Inflammatory macrophage treated with lipopolysaccharide for 4 hours (primary cell): ENCODE measurements at places on chromosomes 7 and 10.

DNA sequence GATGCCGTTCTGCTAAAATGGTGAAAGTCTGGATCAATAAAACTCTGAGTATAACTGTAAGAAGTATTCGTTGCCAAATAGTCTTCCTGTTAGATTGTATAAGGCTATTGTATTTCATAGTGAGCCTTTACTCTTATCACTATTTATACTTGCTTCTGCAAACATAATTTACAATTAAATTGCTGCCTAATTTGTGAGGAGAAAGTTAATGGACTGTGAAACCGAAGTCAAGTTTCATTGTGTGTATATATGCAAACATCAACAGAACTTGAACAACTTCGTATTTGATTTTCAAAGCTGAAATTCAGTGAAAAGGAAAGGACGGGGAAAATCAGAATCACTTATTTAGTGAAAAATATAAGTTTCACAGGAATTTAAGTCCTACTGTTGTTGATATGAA, 135.9 kb upstream of the CCDC6 start:
- no peak for DNase-seq

DNA sequence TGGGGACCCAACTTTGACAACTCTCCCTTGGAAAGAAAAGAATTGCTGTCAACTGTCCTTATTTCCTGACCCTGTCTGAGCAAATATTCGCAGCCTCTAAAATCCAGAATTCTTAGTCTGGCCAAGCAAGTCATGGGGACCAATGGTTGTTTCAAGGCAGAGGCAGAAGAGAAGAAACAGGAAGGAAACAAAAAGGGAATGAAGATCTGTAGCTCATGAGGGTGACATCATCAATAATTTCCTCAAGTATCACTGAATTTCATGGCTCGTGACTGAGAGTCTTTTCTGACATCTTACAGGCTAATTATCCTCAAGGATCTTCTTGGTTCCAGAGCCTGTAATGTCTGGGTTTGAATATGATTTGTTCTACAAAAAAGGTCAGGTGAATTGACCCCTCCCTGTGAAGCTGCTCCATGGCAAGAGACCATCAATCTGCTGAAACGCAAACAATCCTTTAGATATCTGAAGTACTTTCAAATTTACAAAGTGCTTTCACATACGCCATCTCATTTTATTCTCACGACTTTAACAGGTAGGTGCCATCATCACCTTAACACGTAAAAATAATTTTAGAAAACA, 5.8 kb downstream of the CDK6 start:
- peak; percentile 89 for DNase-seq

GRCh38 chr7:5824297-5824610, 42.8 kb upstream of the RNF216 start:
- no peak for DNase-seq

- no peak for DNase-seq
Measured at GRCh38 chr7:137266764-137267163, 76.8 kb downstream of the PTN start.

- no peak for DNase-seq
Measured at GRCh38 chr7:101302641-101303101, 18.9 kb downstream of the IFT22 start.

- DNase-seq: no peak
Measured at GRCh38 chr10:95605163-95605562, 44.0 kb upstream of the SORBS1 start.

- DNase-seq: peak; percentile 69
Measured at GRCh38 chr7:155590215-155591018, 44.1 kb upstream of the CNPY1 start.

- DNase-seq: no peak
Measured at GRCh38 chr10:110834629-110835301, 37.0 kb upstream of the PDCD4 start.

DNA sequence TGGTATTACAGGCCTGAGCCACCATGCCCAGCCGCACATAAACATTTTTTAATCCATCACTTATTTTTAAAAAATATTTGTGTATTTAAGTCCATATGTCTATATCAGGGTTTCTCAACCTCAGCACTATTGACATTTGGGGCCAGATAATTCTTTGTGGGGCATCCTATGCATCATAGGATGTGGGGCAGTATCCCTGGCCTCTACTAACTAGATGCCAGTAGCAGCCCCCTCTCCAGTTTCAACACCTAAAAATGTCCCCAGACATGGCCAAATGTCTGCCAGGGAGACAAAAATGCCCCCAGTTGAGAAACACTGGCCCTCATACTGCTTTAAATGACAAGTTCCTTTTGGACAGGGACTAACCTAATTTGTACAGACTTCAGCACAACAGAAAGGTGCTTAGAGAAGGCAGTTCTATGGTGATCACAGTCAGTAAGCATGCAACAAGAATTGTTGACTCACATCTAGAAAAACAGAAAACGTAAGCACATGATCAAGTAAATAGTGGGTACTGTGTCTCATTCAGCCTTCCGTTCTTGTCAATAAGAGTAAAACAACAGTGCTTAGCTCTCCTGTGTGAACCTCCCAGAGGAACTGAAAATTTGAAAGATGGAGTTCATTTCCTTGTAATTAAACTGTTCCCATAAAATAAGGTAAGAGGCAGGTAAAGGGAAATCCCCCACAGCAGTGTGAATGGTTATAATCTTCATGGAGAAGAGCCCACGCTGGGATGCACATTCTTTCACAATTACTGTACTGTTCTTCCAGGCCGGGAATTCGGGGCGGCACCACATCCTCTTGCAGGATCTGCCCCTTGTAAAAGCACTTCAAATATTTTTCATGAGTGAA, 17.3 kb upstream of the ADRB1 start:
- DNase-seq: peak; percentile 45

DNA sequence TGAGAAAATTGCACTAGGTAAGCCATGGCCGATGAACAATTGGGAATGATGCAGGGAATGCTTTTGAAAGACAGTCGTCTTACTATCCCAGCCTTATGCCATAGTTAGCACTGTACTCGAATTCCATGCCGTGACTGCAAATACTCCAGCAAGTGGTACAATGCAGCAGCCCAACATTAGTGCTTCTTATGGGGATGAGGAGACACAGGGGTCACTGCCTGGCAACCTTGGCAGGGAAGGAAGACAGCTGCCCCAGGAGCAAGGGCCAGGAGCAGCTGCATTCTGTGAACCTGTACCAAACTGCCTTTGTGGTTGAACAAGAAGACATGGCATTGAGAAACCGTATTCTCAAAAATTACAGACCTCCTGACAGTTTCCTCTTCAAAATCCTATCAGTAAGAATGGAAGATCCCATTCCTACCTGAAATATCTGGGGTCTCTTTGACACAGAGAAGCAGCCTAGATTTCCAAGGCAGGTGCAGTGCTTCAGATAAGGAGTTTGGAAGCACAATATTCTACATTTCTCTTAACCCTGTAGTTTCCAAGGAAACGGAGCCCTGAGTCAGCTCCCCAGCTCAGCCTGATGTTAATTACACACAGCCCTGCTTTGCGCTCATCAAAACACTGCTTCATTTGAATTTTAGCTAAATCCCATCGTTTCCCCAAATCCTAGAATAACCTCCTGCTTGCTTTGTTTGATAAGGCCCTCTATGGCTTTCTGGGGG, 49.0 kb upstream of the FRMD4A start:
- DNase-seq: no peak

DNA sequence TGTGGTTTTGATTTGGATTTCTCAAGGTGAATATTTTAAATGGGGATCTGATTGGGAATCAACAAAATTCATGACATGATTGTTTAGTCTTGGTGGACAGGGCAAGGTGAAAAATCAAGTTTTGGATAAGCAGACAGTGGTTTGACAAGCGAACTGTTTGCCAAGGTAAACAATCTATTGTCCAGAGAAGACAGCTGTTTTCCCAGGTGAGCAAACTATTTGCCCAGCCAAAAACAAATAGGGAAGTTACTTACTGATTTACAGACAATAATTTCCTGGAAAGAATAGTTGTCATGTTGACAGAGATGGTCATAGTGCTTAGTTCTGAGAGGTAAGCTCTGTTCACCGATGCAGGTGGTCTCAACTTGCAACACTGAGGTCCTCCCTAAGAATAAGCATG, 94.0 kb upstream of the STEAP1B start:
- DNase-seq: no peak

DNA sequence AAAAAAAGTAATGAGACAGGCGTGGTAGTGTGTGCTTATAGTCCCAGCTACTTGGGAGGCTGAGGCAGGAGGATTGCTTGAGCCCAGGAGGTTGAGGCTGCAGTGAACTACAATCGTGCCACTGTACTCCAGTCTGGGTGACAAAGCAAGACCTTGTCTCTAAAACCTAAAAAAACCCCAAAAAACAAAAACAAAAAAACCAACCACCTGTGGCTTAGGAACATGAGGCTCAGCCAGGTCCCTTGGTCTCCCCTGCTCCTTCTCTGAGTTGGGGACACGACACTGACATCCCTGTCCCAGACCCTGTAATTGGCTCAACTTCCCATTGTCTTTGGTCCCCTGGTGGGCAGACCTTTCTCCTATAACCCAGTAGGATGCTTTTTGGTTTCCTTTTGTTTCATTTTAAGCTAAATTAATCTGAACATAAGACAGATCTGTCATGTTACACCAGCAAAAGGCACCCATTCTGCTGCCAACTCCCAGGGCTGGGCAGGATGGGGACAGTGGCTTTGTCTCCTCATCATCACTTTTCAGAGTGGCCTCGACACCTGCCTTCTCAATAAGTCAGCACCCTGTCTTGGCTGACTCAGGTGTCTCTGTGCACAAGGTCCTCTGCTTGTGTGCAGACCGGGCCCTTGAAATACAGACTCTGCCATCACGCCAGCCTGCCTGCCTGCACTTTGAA, 74.4 kb downstream of the MYL10 start:
- no peak for DNase-seq

- no peak for DNase-seq
Measured at GRCh38 chr10:129280908-129281586, 186.0 kb upstream of the MGMT start.

- no peak for DNase-seq
Measured at GRCh38 chr10:72335394-72336258, 19.1 kb downstream of the DNAJB12 start.

- no peak for DNase-seq
Measured at GRCh38 chr10:88958721-88959120, 6.1 kb upstream of the ACTA2 start.

- DNase-seq: no peak
Measured at GRCh38 chr7:1290679-1291356, 58.1 kb downstream of the UNCX start.

GRCh38 chr10:17443707-17444387, 10.5 kb downstream of the ST8SIA6 start:
- DNase-seq: no peak

- no peak for DNase-seq
Measured at GRCh38 chr10:86795353-86795752, 38.9 kb downstream of the BMPR1A start.

GRCh38 chr7:101861218-101861775, 43.9 kb downstream of the CUX1 start:
- no peak for DNase-seq

DNA sequence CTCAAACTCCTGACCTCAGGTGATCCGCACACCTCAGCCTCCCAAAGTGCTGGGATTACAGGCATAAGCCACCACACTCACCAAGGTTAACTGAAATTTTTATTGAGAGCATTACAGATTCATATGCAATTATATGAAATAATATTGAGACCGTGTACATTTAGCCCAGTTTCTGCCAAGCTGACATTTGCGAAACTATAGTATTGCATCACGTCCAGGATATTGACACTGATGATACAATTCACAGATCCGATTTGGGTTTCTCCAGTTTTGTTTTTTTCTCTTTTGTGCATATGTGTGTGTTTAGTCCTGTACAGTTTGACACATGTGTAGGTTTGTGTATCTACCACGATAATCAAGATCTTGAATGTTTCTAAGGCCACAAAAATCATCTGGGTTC, 627.9 kb upstream of the FOXK1 start:
- peak; percentile 4 for DNase-seq

GRCh38 chr7:80999100-80999499, 80.2 kb upstream of the SEMA3C start:
- DNase-seq: no peak
